ENCODE measurements at places on chromosomes 2 and 18.

DNA sequence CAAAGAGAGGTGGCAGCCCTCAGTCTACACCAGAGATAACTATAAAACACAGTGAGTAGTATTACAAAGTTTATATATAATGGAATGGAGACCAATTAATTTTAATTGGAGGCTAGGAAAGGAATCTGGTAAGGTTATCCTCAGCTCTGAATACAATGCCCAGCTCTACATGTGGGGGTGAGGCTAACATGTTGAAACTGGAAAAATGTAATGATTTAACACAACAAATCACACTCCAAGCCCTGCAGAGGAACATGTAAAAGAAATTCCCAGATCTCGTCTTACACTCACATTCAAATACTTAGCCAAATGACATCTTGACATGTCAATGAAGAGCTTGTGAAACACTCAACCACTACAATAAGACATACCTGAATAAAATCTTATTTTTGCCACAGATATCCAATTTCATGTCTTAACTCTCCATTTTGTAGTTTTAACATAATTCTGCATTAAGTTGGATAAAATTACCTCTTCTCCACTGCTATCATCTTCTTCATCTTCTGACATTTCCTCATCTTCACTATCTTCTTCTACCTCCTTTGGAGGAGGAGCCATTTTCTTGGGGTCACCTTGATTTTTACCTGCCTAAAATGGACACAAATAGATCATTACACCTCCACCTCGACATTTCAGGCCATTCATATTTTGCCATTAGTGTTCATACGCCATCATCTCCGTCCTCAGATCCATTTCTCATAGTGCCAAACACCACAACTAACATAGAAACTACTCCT is 1.4 kb downstream of the NCL start:
- no peak for DNase-seq

GRCh38 chr18:70047931-70048603 is 100.4 kb upstream of the CD226 start:
- no peak for DNase-seq

DNA sequence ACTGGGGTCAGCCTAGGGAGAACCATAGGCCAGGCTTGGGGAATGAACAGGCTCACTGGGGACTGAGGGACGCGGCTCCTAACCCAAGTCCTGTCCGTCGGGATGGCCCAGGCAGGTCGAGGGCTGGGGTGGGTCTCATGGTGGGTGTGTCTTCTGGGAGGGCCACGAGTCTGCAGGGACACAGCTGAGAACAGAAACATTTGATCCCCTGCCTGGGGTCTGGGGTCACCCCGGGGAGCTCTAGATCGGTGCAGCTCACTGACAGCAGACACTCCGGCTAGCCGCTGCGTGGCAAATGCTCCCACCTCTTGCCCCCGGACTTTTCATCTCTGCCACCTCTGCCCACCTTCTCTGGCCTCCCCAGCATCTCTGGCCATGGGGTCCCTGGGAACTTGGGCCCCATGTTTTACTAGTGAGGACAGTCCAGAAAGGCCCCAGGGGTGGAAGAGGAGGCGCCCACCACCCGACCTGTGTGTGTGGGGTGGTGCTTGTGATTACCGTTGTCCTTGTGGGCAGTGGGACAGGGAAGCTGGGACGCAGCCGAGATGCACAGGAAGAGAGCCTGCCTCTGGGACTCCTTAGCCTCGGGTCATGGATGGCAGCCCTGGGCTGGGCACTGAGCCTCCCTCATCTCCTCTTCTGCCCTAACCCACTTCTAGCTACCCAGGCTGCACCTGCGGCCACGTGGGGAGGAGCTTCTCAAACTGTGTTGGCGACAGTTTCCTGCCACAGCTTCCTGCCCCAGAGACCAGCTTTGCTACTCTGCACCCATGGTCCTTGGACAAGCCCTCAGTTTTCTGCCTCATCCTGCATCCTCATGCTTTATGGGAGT is 4.9 kb downstream of the ZAP70 start:
- DNase-seq: no peak

DNA sequence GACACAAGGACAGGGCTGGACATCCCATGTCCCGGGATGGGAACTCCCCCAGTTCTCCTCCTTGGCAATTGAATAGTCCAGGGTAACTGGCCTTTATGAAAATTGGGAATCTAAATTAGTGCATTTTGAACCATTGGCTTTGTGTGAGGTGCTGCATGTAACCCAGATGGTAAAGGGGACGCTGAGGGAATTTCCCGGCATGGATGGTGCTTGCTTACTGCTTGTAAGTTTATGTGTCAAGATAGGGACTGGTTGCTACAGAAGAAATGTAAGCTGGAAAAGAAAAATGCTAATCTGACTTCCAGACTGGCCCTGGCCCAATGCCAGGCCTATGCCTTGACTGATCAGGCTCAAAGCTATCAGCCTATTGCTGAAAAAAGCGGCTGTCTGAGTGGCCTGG is 1096.7 kb upstream of the DDX18 start:
- DNase-seq: no peak

GRCh38 chr2:3522961-3523421 is 3.7 kb upstream of the ADI1 start:
- DNase-seq: peak; percentile 46

- DNase-seq: no peak
Observed at GRCh38 chr2:78992807-78993517, 32.5 kb upstream of the REG3G start.

- no peak for DNase-seq
Observed at GRCh38 chr18:74989134-74989533, 219.8 kb downstream of the PTGR3 start.

GRCh38 chr2:231632559-231633142 is 40.0 kb downstream of the TEX44 start:
- no peak for DNase-seq

- DNase-seq: no peak
Observed at GRCh38 chr18:75391279-75392225, 36.0 kb downstream of the SMIM21 start.

GRCh38 chr2:168663993-168664392 is 138.4 kb upstream of the NOSTRIN start:
- DNase-seq: no peak

DNA sequence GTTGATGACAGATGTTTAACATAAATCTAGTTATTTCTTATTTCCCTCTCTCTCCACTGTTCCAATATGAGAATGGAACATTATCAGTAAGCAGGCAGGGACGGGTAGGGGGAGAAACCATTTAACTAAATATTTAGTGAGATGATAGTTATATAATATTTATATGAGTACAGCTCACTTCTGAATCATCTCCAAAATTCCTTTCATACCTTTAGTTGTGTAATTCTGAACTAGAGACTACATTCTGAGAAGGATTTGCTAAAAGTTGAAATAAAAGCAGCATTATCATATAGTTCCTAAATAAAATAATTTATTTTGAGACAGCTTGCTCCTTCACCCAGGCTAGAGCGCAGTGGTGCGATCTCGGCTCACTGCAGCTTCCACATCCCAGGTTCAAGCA is 41.4 kb downstream of the B4GALT6 start:
- DNase-seq: no peak

GRCh38 chr2:72300147-72300684 is 152.6 kb upstream of the CYP26B1 start:
- DNase-seq: no peak

DNA sequence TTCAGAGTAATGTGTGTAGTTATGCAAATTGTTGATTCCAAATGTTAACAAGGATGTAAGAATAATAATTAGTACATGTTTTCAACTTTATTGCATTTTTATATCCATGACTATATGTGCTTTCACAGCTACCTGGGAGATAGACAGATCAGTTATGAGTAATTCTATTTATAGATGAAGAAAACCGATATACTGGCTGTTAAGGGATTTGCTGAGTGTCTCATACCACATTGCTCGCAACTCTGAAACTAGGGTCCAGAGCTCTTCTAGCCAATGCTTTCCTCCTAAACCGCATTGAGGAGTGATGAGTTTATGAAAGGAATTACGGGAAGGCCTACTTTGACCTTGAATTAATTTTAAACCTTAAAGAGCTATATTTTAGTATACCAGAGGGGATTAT is 202.3 kb downstream of the MYO3B start:
- DNase-seq: no peak

GRCh38 chr18:24054130-24054529 is 39.6 kb downstream of the TTC39C start:
- DNase-seq: peak; percentile 43

GRCh38 chr2:200320344-200320743 is 13.9 kb downstream of the SPATS2L start:
- no peak for DNase-seq

GRCh38 chr2:12006850-12007249 is 260.4 kb downstream of the LPIN1 start:
- DNase-seq: no peak

DNA sequence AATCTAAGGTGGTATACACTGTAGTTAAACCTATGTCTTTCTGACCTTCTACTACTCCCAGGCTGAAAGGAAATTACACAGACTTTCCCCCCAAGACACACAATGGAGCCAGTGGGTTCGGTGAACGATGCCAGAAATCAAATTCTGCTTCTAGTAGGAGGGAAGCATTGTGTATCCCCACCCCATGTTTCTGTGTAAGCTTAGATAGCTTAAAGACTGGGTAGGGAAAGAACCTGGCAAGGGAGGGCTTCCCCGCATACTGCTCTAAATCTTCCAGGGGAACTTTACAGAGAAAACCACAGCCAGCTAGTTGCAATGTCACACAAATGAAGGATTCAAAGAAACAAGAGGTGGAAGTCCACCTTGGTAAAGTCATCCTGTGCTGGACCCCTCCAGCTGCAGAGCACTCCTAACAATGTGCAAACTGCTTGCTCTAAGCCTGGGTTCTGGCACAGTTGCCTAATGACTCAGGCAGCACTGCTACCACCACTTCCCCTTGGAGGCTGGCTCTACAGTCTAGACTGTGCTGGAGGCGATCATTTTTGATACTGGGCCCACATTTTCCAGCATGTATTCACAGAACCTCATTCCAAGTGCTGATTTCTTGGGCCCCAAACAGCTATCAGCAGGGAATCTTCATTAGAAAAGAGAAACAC is 47.5 kb downstream of the TRIB2 start:
- peak; percentile 44 for DNase-seq

- no peak for DNase-seq
Observed at GRCh38 chr18:11668441-11669169, 20.5 kb upstream of the GNAL start.

DNA sequence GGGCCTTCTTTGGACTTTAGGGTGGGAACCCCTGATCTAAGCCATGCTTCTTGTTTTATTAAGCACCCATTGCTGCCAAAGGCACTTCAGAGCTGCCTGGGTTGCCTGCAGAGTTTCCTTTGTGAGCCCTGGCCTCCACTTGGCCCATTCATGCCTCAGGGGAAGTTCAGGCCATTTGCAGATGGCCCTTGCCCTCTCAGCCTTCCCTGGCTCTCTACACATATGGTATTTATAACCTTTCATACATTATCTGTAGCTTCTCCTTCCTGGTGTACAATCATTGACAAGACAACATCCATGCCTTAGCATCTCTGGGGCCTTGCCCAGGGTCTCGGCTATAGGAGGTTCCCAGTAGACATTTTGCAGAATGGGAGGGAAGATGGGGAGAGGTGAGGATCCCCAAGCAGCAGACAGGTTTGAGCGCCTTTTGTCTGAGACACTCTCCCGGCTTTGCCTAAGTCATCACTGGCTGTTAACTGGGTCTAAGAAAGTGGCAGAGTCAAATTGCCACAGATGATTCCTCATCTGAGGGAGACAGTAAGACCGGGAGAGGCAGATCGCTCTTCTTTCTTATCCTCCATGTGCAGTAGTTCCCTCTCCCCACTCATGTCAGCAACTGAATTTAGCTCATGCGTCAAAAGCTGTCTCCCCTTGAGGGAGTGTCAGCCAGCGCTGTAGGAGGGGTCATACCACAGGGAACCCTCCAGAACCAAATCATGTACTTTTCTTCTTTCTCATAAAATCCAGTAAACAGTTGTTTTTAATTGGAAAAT is 2.7 kb downstream of the EHD3 start:
- DNase-seq: no peak

GRCh38 chr2:29519338-29519925 is 402.0 kb downstream of the ALK start:
- DNase-seq: peak; percentile 41

DNA sequence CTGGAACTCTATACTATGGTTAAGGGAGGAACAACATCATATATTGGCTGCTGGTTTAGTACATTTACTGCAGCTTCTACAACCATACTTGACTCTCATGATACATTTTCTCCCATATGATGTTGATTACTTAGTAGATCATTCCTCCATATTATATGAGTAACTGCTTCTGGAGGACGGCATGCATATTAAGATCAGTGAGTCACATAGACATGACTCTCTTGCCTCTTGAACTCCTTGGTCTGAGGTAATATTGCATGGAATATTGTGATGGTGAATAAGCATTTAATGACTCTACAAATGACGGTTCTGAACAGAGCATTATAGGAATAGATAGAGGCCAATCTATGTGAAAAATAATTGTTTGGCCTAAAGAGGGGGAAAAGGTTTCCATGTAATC is 418.8 kb upstream of the SPHKAP start:
- DNase-seq: peak; percentile 81

GRCh38 chr2:191566344-191566743 is 111.6 kb upstream of the NABP1 start:
- peak; percentile 34 for DNase-seq

- peak; percentile 51 for DNase-seq
Observed at GRCh38 chr2:203688798-203689197, 17.6 kb upstream of the CD28 start.

DNA sequence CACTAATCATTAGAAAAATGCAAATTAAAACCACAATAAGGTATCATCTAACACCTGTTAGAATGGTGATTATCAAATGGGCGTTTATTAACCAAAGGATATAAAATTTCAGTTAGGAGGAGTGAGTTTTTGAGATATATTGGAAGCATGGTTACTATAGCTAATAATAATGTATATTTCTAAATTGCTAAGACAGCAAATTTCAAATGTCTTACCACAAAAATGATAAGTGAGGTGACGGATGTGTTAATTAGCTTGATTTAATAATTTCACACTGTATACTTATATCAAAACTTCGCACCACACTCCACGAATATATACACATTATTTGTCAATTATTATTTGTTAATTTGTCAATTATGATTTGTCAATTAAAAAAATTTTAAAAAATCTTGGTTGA is 227.2 kb upstream of the DDX18 start:
- DNase-seq: no peak

GRCh38 chr2:238226698-238227586 is 12.9 kb downstream of the HES6 start:
- DNase-seq: no peak

DNA sequence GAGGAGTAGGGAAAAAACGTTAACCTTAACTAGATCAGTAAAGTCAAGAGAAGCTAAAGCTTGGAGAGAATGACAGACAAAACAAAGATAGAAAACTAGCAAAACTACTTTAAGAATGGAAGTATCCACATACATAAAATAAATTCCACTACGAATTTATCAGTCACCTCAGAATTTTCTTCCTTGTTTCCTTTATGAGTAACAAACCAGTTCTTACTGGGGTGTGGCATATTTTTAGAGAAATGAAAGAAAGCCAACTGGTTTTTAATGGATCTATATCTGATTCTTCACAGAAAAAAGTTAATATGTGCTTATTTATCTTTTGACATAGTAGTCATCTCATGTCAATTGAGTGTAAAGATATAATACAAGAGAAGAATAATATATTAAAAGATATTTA is 2033.7 kb upstream of the CELF4 start:
- no peak for DNase-seq

All from GM04504 (cell line).